Activated CD4-positive, alpha-beta T cell treated with anti-CD3 and anti-CD28 coated beads for 36 hours (primary cell): ENCODE measurements at places on chromosomes 3 and 15. TPM values are rescaled to one million over a fixed set of nuclear protein-coding genes. Genes with fewer than 3 reads are reported as not detected.
A peak's percentile ranks its signal among the peaks of the same experiment; 100 is the strongest.

GRCh38 chr15:29914511-29914926, 92.3 kb upstream of the TJP1 start:
- peaks cover 43% of the 10 kb centered on the region for H3K27me3 ChIP-seq
- no peak overlapping the region for H3K4me3 ChIP-seq

KBTBD13 gene
- not detected for total RNA-seq

DNA sequence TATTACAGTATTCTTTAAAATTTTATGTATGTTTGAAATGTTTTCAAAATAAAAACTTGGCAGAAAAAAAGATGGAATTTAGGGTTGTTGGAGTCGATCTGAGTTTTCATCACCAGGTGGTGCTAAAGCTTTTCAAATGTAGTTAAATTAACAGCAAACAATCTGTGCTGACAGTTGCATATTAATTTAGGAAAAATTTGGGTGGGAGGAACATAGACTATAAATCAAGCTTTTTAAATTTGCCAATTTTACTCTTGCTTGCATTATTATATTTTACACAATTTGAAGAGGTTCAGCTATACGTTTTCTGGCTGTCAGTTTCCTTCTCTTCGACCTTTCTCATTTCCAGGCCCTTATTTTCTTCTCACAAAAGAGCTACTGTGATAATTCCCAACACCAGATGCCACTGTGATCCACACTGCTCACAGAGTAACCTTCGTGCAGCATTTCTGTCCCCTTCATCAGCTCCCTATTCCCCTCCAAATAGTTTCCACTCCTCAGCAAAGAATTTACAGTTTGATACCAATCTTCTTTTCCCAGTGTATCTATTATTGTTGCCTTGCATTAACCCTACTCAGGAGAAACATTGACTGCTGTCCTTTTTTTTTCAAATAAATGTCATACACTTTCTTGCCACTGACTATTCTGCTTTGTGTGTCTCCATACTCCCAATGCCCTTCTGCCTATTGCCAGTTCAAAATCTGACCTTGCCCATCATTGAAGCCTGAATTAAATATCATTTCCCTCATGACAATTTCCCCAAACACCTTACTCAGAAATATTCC, 53.4 kb upstream of the EIF5A2 start:
- no peaks in the 10 kb centered on the region for H3K36me3 ChIP-seq
- peak; percentile 7 for DNase-seq
- H3K27ac ChIP-seq, result no peak overlapping the region
- no peak overlapping the region for H3K4me3 ChIP-seq
- no peaks in the 10 kb centered on the region for H3K4me1 ChIP-seq

MAGEL2 gene
- not detected for total RNA-seq

DNA sequence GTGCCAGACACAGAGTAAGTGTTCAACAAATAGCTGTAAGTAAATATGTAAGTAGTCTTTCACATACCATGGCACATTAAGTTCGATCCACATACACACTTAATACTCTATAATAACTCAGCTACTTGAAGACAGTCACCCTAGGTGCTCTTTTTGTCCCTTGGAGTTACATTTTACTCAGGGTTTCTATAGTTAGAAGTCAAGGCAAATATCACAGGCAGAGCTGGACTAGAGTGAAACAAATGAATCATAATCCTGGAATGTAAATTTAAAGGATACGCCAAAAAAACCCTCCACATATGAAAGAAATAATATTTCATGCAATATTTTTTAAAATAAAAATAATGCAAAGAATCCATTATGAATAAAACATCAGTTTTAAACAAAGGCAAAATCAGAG, 461.8 kb downstream of the MAGI1 start:
- no peak overlapping the region for H3K4me3 ChIP-seq
- H3K27me3 ChIP-seq, result no peaks in the 10 kb centered on the region
- no peak overlapping the region for H3K27ac ChIP-seq
- H3K4me1 ChIP-seq, result no peaks in the 10 kb centered on the region
- H3K36me3 ChIP-seq, result no peaks in the 10 kb centered on the region
